Fibroblast of skin of right biceps (primary cell): ENCODE measurements at places on chromosomes 2 and 18.

DNA sequence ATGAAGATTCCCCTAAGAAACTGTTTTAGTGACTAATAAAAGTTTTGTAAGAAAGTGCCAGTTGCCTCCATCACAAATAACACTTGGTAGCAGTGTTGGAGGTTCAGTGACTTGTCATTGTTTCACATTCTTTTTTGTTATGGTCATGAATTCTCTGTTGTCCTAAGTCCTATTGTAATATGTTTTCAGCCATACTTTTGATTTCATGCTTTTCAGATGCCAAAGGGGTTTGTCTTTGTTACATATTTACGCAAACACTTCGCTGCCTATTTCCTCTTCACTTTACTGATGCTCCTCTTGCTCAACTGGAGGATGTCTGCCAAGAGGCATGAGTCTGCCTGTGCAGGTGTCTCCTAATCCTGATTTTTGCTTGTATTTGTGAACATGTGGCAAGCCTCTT is 66.6 kb downstream of the PHLPP1 start:
- peak; percentile 91 for DNase-seq

DNA sequence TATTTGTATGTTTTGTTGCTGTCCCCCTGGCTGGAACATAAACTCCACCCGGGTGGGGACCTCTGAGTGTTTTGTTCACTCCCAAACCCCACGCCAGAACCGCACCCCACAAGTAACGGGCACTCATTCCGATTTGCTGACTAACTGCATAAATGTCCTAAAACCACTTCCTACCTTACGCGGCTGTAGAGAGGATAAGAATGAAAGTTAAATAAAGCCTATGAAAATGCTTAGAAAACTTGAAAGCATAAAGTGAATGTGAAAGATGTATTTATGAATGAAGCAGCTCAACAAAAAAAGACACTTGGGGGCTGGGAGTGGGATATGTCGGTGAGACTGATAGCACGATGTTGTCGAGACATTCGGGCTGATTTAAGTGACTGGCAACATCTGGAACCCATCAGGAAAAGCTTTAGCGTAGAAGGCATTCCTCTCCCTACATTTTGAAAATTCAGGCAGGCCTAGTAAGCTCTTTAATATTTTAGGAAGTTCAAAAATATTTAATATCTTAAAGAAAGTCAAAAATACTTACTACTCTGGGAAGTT is 206.7 kb downstream of the SH3RF3 start:
- peak; percentile 87 for DNase-seq

- DNase-seq, result peak; percentile 79
Observed at GRCh38 chr18:32317651-32318050, 127.8 kb downstream of the MEP1B start.

- no peak for DNase-seq
Observed at GRCh38 chr2:195037045-195037444, 620.0 kb upstream of the SLC39A10 start.

- no peak for DNase-seq
Observed at GRCh38 chr2:241964133-241964532, 94.6 kb downstream of the RTP5 start.

GRCh38 chr2:4844881-4845280 is 847.3 kb upstream of the SOX11 start:
- DNase-seq, result no peak

- no peak for DNase-seq
Observed at GRCh38 chr2:8455236-8456150, 226.4 kb upstream of the ID2 start.

DNA sequence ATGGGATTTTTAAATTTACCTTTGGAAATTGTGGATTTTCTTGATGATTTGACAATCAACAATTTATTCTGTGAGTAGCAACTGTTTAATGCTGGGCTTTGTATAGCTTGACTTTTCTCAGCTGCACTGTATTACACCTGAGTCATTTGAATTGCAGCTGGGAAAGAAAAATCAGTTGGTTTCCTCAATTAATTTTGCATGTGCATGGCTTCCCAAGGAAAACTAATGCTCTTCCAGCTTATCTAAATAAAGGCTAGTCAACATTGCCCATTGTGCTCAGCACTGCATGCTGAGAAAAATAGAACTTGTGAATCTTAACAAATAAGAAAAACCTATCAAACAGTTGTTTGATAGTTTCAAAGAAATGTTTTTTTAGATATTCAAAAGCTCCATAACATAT is 268.3 kb upstream of the CDH20 start:
- DNase-seq, result no peak

- no peak for DNase-seq
Observed at GRCh38 chr2:143139835-143140393, 10.7 kb downstream of the ARHGAP15 start.

- DNase-seq, result peak; percentile 39
Observed at GRCh38 chr2:136006658-136007057, 21.2 kb upstream of the DARS1 start.

DNA sequence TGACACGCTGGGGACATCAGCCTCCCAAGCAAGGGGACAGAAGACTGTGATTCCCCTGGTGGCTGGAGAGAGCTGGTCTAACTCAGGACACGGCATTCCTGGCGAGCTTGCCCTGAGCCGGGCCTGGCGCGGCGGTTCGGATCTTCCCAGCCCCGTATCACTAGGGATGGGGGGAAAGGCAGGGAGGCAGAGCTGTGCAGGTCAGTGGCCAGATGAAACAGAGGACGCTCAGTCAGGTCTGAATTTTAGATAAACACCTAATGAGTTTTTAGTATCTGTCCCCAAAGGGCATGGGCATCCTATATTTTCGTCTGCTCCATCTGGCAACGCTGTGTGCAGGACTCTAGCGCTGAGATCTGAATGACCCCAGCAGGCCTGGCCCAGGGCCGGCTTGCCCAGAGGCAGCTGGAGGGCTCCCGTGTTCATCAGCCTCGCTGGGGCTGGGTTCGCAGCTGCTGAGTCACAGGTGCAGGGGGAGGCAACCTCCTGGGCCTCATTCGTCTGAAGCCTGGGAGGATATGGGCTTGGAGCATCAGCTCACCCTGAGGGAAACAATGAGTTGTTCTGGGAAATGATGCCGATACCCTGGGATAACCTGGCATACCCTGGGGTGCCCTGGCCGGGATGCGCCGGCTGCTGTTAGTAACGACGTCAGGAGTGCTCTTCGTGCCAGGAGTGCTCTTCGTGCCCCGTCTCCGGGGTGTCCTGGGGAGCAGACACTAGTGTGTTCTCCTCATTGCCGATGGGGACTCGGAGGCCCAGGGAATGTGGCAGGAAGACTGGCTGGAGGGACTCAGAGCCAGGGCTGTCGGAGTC is 48.1 kb upstream of the HPCAL1 start:
- no peak for DNase-seq

DNA sequence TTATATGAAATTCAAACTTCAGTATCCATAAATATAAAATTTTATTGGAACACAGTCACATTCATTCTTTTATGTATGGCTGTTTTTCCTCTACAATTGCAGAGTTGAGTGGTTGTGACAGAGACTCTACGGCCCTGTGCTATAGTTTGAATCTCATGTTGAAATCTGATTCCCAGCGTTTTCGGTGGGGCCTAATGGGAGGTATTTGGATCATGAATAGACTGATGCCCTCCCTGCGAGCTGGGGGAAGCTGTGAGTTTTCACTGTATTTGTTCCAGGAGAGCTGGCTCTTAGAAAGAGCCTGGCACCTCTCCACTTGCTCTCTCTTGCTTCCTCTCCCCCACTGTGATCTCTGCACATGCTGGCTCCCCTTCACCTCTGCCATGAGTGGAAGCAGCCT is 1.7 kb downstream of the PFN4 start:
- DNase-seq, result no peak

DNA sequence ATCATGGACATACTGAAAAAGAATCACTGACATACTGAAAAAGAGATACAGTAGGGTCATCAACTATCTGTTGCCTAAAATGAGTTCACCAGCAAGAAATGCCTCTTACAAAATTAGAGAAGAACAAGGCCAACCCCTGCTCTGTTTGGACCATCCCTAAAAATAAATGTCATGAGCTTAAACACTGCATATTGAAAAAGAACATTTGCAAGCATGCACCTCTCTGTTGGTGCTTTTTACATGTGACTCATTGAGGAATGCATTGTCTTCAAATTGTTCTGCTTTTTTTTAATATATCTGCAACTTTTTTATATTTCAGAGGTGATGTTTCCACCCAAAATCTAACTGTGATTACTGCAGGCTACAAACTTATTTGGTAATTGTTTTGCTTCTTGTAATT is 233.9 kb upstream of the LRATD1 start:
- DNase-seq, result no peak
